ENCODE measurements at places on chromosomes 16 and 17. TPM values are rescaled to one million over a fixed set of nuclear protein-coding genes. Genes with fewer than 3 reads are reported as not detected.

NPIPA5 gene
- total RNA-seq: 29.5 TPM

PHKB gene
- 58.5 TPM for total RNA-seq

SPATA32 gene
- 0.12 TPM for total RNA-seq

SPNS3 gene
- total RNA-seq: not detected

MT1E gene
- 65.3 TPM for total RNA-seq

EIF4A3 gene
- total RNA-seq: 81.6 TPM

CBFA2T3 gene
- total RNA-seq: 1.2 TPM

HOXB6 gene
- 0.58 TPM for total RNA-seq

BEAN1 gene
- 0.15 TPM for total RNA-seq

AURKB gene
- 1.3 TPM for total RNA-seq

ABCC12 gene
- total RNA-seq: 0.10 TPM

PPL gene
- total RNA-seq: 37.8 TPM

HOXB3 gene
- 0.43 TPM for total RNA-seq

SDR42E2 gene
- total RNA-seq: 0.32 TPM

TAC4 gene
- total RNA-seq: not detected

ABCC11 gene
- total RNA-seq: 0.11 TPM

MIEN1 gene
- total RNA-seq: 25.5 TPM

ASB16 gene
- total RNA-seq: 0.34 TPM

FBXW10 gene
- 0.20 TPM for total RNA-seq

CD300LB gene
- total RNA-seq: 0.27 TPM

APOBR gene
- 0.43 TPM for total RNA-seq

CEP295NL gene
- 1.7 TPM for total RNA-seq

TPSG1 gene
- not detected for total RNA-seq

MARVELD3 gene
- not detected for total RNA-seq

PYDC1 gene
- not detected for total RNA-seq

C16orf92 gene
- not detected for total RNA-seq

FBXO39 gene
- 2.4 TPM for total RNA-seq

MYH1 gene
- total RNA-seq: not detected

CDK5R1 gene
- 0.69 TPM for total RNA-seq

POLR3K gene
- total RNA-seq: 10.9 TPM

RASD1 gene
- total RNA-seq: 24.1 TPM

Measured in ovary (tissue), 10 donors.